Activated CD8-positive, alpha-beta memory T cell treated with anti-CD3 and anti-CD28 coated beads, Interleukin-2, amount 10 ng/mL, durations not matched to agents 7 days and 5 days (primary cell): ENCODE measurements at places on chromosomes 16 and 17. TPM values are rescaled to one million over a fixed set of nuclear protein-coding genes. Genes with fewer than 3 reads are reported as not detected.

GRCh38 chr16:4382795-4383357 lies 11.2 kb downstream of the VASN start:
- H3K27ac ChIP-seq: no peak overlapping the region
- H3K4me1 ChIP-seq: peaks cover under 1% of the 10 kb centered on the region
- H3K4me3 ChIP-seq: no peak overlapping the region
- peaks cover 4% of the 10 kb centered on the region for H3K36me3 ChIP-seq
- no peaks in the 10 kb centered on the region for H3K27me3 ChIP-seq
- no peak for DNase-seq

GRCh38 chr16:13926464-13926863 lies 6.5 kb downstream of the ERCC4 start:
- H3K4me1 ChIP-seq: peaks cover 7% of the 10 kb centered on the region
- no peak overlapping the region for H3K4me3 ChIP-seq
- no peak overlapping the region for H3K27ac ChIP-seq
- no peaks in the 10 kb centered on the region for H3K27me3 ChIP-seq

DNA sequence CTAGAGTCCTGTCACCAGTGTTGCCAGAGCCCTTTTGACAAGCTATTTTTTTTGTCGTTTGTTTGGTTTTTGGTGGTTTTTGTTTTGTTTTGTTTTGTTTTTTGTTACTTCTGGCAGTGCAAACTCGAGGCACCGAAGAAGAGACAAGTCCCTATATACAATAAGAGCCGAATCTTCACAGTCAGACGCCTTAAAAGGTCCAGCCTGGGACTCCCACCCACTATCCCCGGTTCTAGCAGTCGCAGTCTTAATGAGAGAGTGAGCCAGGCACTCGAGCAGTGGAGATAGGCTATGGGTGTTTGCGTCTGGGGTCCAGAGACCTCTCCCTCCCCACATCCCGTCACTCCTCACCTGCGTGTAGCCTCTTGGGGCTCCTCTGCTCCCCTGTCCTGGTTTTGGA lies 1.9 kb downstream of the OR1F1 start:
- H3K4me1 ChIP-seq: peaks cover 42% of the 10 kb centered on the region
- peak overlapping the region; percentile 68 for H3K4me3 ChIP-seq
- peaks cover 86% of the 10 kb centered on the region for H3K27me3 ChIP-seq
- no peak for DNase-seq

- no peak overlapping the region for H3K27ac ChIP-seq
- H3K27me3 ChIP-seq: no peaks in the 10 kb centered on the region
- peaks cover 5% of the 10 kb centered on the region for H3K4me1 ChIP-seq
- peaks cover 40% of the 10 kb centered on the region for H3K36me3 ChIP-seq
- no peak for DNase-seq
Measured at GRCh38 chr17:8887301-8887700, 19.8 kb upstream of the PIK3R6 start.

DNA sequence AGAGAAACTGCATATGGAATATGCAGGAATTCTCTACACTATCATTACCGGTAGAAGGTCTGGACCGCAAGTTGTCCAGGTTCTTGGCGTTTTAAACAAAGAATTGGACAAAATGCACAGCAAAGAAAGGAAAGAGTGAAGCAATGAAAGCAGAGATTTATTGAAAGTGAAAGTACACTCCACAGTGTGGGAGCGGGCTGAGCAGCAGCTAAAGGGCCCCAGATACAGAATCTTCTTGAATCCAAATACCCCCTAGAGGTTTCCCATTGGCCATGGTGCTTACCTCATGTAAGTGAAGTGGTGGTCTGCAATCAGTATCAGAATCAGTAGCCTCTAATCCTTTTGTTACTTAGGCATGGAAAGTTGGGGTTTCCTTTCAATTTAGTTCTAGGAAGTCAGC lies 178.5 kb upstream of the IRX3 start:
- H3K36me3 ChIP-seq: no peaks in the 10 kb centered on the region
- H3K27ac ChIP-seq: no peak overlapping the region
- H3K4me1 ChIP-seq: no peaks in the 10 kb centered on the region

DNA sequence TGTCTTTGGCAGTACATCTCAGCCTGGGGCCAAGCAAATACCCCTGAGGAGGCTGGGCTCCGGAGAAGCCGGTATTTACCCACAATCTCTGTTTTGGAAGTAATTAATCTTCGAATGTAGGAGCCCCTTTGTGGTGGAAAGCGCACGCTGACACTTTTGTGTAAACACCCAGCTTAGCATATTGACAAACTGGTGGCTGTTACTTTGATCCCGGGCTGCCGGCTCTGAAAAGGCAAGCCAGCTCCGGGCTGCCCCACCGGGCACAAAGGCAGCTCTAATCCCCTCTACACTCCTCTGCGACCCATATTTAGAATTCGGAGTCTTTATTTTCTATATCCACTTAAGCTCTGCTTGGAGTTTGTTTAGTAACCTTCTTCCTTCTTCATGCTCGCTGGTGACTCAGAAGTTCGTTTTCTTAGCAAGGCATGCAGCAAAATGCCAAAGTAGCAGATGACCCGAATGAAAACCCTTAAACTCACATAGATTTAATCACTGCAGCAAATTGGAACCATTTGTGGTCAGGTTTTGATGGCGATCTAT lies 144.0 kb upstream of the IRX3 start:
- peaks cover 25% of the 10 kb centered on the region for H3K27me3 ChIP-seq
- no peak overlapping the region for H3K4me3 ChIP-seq
- peaks cover 2% of the 10 kb centered on the region for H3K36me3 ChIP-seq
- peaks cover 7% of the 10 kb centered on the region for H3K4me1 ChIP-seq
- H3K27ac ChIP-seq: no peak overlapping the region

GRCh38 chr16:3637371-3637923 lies 17.0 kb upstream of the DNASE1 start:
- no peaks in the 10 kb centered on the region for H3K27me3 ChIP-seq
- H3K36me3 ChIP-seq: peaks cover 3% of the 10 kb centered on the region
- peaks cover 17% of the 10 kb centered on the region for H3K4me1 ChIP-seq
- peak overlapping the region; percentile 32 for H3K27ac ChIP-seq
- peak; percentile 51 for DNase-seq

- H3K4me1 ChIP-seq: peaks cover 83% of the 10 kb centered on the region
- no peak overlapping the region for H3K4me3 ChIP-seq
- peak overlapping the region; percentile 67 for H3K27ac ChIP-seq
- H3K27me3 ChIP-seq: no peaks in the 10 kb centered on the region
Measured at GRCh38 chr16:27323781-27324561, 10.2 kb downstream of the IL4R start.

GRCh38 chr16:23909792-23910418 lies 74.1 kb downstream of the PRKCB start:
- no peaks in the 10 kb centered on the region for H3K27me3 ChIP-seq
- no peak for DNase-seq
- H3K27ac ChIP-seq: no peak overlapping the region
- H3K4me1 ChIP-seq: peaks cover 9% of the 10 kb centered on the region

GRCh38 chr17:13046361-13046760 lies 28.5 kb upstream of the ELAC2 start:
- no peaks in the 10 kb centered on the region for H3K36me3 ChIP-seq
- H3K27ac ChIP-seq: no peak overlapping the region

DNA sequence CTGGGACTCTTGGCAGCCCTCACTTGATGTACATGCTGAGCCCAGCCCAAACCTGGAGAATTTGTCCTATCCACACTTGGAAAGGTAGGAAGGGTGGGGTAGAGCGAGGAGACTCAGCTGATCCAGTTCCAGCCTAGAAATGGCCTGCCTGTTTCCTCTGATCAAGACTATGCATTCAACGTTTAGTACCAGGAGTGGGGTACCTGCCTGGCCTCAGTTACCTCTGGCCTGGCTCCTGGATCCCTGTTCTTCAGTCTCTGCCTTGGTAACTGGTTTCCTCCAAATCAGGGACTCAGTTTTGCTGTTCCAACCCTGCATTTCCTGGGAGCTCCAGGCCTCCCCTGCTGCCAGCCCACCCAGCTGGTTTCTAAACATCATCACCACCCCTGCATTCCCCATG lies 233.5 kb downstream of the GSG1L start:
- no peak for DNase-seq
- H3K36me3 ChIP-seq: no peaks in the 10 kb centered on the region
- H3K4me3 ChIP-seq: no peak overlapping the region
- peaks cover 5% of the 10 kb centered on the region for H3K27me3 ChIP-seq
- no peak overlapping the region for H3K27ac ChIP-seq

- no peak overlapping the region for H3K27ac ChIP-seq
- peaks cover 17% of the 10 kb centered on the region for H3K4me1 ChIP-seq
- H3K36me3 ChIP-seq: no peaks in the 10 kb centered on the region
- H3K27me3 ChIP-seq: peaks cover 8% of the 10 kb centered on the region
Measured at GRCh38 chr17:50308666-50309065, 34.4 kb downstream of the TMEM92 start.

GRCh38 chr17:41071606-41072360 lies 6.1 kb upstream of the KRTAP2-4 start:
- no peak overlapping the region for H3K27ac ChIP-seq
- no peak for DNase-seq
- H3K36me3 ChIP-seq: no peaks in the 10 kb centered on the region

GRCh38 chr16:73482310-73482709 lies 434.4 kb upstream of the ZFHX3 start:
- H3K27ac ChIP-seq: no peak overlapping the region
- H3K4me3 ChIP-seq: no peak overlapping the region
- H3K36me3 ChIP-seq: no peaks in the 10 kb centered on the region
- no peaks in the 10 kb centered on the region for H3K4me1 ChIP-seq

- H3K4me1 ChIP-seq: peaks cover 17% of the 10 kb centered on the region
- peak overlapping the region; percentile 38 for H3K4me3 ChIP-seq
- peak overlapping the region; percentile 78 for H3K27ac ChIP-seq
Measured at GRCh38 chr17:2688351-2689342, 22.9 kb downstream of the CLUH start.

DNA sequence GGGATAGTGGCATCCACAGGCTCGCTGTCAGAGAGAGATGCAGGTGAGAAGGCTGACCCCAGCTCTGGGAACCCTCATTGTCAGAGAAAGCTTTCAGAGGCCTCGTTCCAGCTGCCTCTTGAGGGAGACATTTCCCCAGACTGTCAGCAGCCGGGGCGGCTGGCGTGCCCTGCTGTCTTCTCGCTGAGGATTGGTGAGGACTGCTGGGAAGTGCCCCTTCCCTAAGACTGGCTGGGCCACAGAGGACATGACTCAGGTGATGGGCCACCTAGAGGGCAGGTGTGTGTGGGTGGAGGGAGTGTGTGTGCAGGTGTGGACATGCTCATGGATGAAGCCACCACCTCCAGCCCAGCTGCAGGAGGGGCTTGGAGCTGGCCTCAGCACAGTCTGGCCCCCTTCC lies 25.3 kb downstream of the SPACA3 start:
- no peaks in the 10 kb centered on the region for H3K36me3 ChIP-seq
- peaks cover 2% of the 10 kb centered on the region for H3K27me3 ChIP-seq
- no peak overlapping the region for H3K4me3 ChIP-seq

DNA sequence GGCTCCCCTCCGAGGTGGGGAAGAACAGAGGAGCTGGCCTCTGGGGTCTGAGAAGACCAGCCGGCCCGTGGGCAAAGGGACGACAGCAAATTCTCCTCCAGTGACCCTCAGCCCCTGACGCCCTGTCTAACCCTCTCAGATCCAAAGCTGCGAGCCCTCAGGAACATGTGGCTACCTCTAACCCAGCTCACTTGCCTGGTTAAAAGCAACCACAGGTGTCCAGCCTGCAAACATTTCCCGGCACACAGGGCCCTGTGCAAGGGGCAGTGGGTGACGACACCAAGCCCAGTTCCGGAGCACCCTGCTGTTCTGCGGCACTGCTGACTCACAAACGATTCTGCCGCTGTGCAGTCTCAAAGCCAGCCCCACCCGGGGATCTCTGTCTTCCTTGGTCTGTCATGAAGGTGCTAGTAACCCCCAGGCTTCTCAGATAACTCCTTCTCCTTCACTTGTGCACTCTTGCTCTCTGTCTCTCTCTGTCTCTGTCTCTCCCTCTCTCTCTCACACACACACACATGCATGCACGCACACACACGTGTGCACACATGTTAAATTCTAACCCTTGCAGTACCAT lies 23.0 kb downstream of the WNT3 start:
- H3K4me3 ChIP-seq: no peak overlapping the region
- H3K36me3 ChIP-seq: no peaks in the 10 kb centered on the region
- no peak for DNase-seq
- peaks cover 1% of the 10 kb centered on the region for H3K4me1 ChIP-seq
- peaks cover 27% of the 10 kb centered on the region for H3K27me3 ChIP-seq
- H3K27ac ChIP-seq: no peak overlapping the region

- H3K4me3 ChIP-seq: no peak overlapping the region
- H3K36me3 ChIP-seq: no peaks in the 10 kb centered on the region
- no peaks in the 10 kb centered on the region for H3K4me1 ChIP-seq
- no peak for DNase-seq
Measured at GRCh38 chr16:35188288-35189155, 1729.1 kb downstream of the TP53TG3F start.

- no peaks in the 10 kb centered on the region for H3K4me1 ChIP-seq
- no peak for DNase-seq
- H3K27ac ChIP-seq: no peak overlapping the region
- peaks cover 7% of the 10 kb centered on the region for H3K27me3 ChIP-seq
Measured at GRCh38 chr16:4979164-4979563, 21.0 kb downstream of the SEC14L5 start.

DNA sequence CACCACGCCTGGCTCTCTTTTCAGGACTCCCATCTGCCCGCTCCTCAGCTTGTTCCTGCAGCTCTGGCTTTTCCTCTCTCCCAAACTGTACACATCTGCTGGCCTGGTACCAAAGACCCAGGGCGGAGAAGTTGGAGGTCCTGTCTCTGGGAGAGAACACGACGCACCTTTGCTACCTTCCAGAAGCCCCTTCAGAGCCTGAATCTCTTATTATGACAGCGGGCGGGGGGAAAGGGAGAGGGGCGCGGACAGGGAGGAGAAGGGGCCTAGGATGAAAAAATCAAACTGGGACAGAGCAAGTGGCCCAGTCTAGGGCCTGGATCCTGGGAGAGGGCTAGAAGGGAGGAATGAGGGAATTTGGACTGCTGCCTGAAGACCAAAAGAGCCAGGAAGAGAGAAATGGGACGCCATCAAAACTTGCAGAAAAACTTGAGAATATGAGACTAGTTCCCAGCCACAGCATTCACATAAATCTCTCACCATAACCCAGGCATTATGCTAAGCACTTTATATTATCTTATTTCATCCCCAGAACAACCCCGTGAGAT lies 2.5 kb upstream of the PER1 start:
- H3K4me3 ChIP-seq: no peak overlapping the region
- H3K4me1 ChIP-seq: peaks cover 33% of the 10 kb centered on the region
- H3K36me3 ChIP-seq: no peaks in the 10 kb centered on the region
- no peaks in the 10 kb centered on the region for H3K27me3 ChIP-seq
- H3K27ac ChIP-seq: no peak overlapping the region
- no peak for DNase-seq

- no peak for DNase-seq
- no peak overlapping the region for H3K4me3 ChIP-seq
Measured at GRCh38 chr16:59328961-59329360, 594.8 kb upstream of the GOT2 start.

Gene SGCA
- not detected for total RNA-seq

Gene WNK4
- total RNA-seq: 0.59 TPM

Gene CCL4
- total RNA-seq: 66.7 TPM

Gene LONP2
- 50.6 TPM for total RNA-seq

Gene LPO
- not detected for total RNA-seq

Gene NFATC2IP
- total RNA-seq: 133 TPM

Gene HLF
- total RNA-seq: 2.6 TPM

Gene RILP
- total RNA-seq: 4.8 TPM

Gene CRYM
- total RNA-seq: not detected

Gene TP53TG3D
- total RNA-seq: 0.45 TPM
